Left renal cortex interstitium (tissue), 4 donors: ENCODE measurements at places on chromosomes 2 and 18. TPM values are rescaled to one million over a fixed set of nuclear protein-coding genes. Genes with fewer than 3 reads are reported as not detected.

GRCh38 chr18:72180689-72181088, 363.5 kb downstream of the CBLN2 start:
- no peak for DNase-seq

DNA sequence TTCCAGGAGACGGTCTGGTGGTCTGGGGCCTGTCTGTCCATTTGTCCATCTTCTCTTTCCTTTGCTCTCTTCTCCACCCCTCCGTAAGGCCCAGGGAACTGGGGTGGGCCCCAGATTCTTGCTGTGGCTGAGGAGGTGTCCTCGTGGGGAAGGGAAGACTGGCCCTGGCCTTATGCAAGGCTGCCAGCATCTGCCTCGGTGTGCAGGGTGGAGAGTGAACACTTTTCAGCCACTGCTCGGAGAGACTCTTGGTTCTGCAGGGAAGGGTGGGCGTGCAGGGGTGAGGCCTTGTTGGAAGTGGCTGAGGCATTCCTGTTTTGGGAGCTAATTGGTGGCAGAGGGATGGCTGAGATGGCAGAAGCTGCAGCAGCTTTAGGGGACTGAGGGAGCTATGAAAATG, 23.0 kb downstream of the EMX1 start:
- no peak for DNase-seq

- DNase-seq = no peak
Measured at GRCh38 chr2:104078431-104079157, 775.3 kb upstream of the POU3F3 start.

TMEM163 gene
- 1.1 TPM for polyA plus RNA-seq

GRCh38 chr18:63245600-63245999, 74.0 kb downstream of the BCL2 start:
- no peak for DNase-seq

SLC38A11 gene
- polyA plus RNA-seq = 4.5 TPM
